Activated CD4-positive, alpha-beta T cell treated with anti-CD3 and anti-CD28 coated beads, Interleukin-2, Interleukin-4, amounts not matched to agents 100 ng/mL and 50 ng/mL, durations not matched to agents 16 hours and 8 hours (primary cell): ENCODE measurements at places on chromosomes 7 and 10.

DNA sequence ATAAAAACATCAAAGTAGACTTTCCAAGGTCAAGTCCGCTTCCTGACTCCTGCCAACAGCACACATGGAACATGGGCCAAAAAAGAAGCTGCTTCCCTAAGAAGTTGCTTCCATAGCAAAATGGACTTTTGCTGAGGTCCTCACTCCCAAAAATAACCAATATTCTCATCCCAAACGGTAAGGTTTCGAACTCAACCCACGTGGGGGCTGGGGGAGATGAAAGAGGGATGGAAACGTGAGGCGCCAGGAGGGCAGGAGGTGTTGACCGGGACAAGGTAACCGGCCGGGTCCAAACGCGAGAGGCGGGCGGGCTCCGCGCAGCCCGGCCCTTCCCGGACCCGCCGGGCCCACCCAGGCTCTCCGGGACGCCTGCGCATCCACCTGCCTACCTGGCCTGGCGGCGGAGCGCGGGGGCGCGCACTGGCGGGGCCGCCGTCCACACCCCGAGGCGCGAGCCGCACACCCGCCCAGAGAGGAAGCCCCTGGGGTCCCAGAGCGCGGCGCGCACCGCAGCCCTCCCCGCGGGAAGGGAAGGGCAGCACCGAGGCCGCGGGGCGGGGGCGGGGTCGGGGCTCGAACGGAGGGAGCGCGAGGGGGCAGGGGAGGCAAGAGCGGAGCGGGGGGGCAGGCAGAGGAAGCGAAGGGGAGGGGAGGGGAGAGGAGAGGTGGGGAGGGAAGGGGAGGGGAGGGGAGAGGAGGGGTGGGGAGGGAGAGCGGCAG lies 742 bp downstream of the LMBR1 start:
- DNase-seq: peak; percentile 48

GRCh38 chr7:143013473-143013872 lies 13.5 kb downstream of the OR9A2 start:
- DNase-seq: no peak

GRCh38 chr10:36313142-36313541 lies 671.0 kb upstream of the FZD8 start:
- DNase-seq: no peak

DNA sequence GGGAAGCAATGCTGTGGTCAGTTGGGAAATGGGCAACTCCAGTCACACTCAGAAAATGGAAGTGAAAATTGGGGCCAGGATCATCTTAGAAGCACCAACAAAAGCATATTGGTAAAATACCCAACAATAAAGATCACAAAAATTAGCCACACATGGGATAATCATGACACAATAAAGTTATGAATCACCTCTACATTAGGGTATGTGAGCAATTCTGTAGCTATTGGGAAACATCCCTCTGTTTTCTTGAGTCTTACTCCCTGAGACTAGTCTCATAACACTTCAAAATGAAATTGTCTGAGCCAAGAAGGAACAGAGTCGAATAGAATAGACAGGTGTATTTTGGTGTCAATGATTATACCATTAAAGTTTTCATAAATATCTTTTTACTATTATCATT lies 178.3 kb downstream of the DYNC1I1 start:
- DNase-seq: no peak
